ENCODE measurements at places on chromosomes 3 and 15.

- DNase-seq, result peak; percentile 2
Measured at GRCh38 chr3:101859882-101860448, 10.7 kb downstream of the NFKBIZ start.

DNA sequence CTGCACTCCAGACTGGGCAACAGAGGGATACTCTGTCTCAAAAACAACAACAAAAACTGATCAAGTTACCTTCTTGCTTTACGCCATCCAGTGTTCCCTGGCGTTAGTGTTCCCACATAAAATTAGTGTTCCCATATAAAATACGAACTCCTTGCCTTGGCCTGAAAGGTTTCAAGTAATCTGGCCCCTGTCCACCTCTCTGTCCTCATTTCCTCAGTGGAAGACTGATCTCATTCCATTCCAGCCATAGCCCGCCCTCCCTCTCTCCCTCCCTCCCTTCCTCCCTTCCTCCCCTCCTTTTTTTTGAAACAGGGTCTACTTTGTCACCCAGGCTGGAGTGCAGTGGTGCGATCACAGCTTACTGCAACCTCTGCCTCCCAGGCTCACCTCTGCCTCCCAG lies 2.8 kb upstream of the CAND2 start:
- no peak for DNase-seq

DNA sequence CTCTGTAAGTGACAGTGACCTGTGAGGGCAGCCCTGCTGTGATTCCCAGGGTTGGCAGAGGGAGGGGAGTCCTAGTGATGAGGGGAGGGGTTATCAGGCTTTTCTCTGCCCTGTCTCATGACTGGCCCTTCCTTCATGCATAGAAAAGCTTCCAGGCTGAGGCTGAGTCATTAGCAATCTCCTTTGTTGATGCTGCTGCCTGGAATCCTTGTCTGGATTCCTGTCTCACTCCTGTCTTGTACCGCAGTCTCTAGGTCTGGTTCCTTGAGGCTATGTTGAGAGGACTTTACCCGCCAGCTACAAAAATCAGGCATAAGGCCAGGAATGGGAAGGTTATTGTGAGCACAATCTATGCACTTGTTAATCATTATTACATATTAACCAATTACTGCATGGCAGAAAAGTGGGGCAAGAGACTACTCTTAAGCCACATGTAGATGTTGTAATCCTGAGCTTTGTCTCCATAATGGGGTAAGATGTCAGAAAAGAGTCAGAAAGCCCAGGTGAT lies 7.2 kb downstream of the KLHL6 start:
- peak; percentile 64 for DNase-seq

GRCh38 chr3:67976663-67977062 lies 322.3 kb upstream of the SUCLG2 start:
- DNase-seq, result no peak

- no peak for DNase-seq
Measured at GRCh38 chr3:141129049-141129448, 77.9 kb downstream of the SPSB4 start.

DNA sequence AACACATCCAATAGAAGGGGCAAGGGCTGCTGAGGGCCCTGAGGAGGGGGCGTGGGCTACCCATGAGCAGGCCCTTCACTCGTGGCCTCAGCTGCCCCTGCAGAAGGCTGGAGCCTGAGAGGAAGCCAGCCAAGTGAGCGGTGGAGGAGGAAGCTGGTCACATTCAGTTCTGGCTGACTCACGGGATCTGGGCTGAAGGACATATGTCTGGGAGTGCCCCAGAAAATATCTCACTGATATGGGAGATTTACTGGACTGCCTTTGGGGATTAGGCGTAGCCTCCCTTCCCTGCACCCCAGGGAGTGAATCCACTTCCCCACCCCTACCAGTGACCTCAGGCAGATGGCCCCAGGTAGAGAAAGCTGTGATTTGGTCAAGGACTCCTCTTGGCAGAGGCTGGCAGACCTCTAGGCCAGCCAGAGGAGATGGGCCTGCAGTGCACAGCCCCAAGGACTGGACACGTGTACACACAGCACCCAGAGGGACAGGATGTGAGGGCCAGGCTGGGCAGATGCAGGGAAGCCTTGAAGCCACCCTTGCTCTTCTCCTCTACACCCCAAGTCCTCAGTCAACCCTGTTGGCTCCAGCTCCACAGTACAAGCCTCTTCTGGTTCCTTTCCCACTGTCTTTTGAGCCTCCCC lies 14.2 kb upstream of the ANKDD1A start:
- peak; percentile 58 for DNase-seq

DNA sequence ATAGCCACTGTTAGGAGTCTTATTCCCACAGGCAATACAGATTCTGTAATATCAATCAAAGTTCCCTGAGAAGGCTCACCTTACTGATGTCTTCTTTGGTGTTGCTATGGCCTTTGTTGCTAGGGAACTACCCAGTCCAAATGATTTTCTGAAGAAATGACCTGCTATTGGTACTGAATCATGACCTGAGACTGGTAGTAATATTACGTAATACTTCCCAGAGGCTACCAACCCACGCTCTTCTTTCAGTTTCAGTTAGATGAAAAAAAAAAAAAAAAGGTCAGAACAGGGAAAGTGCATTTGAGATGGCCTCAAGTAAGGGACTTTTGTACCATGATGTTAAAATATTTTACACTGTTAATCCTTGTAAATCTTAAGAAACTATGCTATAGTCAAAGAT lies 1092.5 kb upstream of the EPHA6 start:
- DNase-seq, result peak; percentile 18

GRCh38 chr15:84836844-84837243 lies 19.7 kb downstream of the ALPK3 start:
- no peak for DNase-seq

DNA sequence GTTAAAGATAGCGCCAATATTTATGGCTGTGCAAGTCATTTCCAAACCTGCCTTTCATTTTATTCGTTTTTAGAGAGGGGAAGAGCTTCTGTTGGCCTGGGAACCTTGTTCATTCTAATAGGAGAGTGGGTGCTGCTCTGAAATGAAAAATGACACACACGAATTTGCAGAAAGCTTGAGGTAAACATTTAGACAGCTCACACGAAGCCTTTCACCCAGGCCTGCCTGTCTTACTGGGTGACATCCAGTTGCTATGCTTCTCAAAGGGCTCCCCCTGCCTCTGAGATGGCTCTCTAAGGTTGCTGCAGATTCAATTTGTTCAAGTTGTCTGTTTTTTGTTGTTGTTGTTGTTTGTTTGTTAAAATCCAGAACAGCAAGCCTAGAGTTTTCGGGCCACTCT lies 18.2 kb downstream of the PEX5L start:
- DNase-seq, result no peak

- DNase-seq, result peak; percentile 13
Measured at GRCh38 chr3:153210660-153211059, 48.6 kb downstream of the RAP2B start.

GRCh38 chr3:123421353-123422174 lies 27.3 kb downstream of the ADCY5 start:
- DNase-seq, result no peak

DNA sequence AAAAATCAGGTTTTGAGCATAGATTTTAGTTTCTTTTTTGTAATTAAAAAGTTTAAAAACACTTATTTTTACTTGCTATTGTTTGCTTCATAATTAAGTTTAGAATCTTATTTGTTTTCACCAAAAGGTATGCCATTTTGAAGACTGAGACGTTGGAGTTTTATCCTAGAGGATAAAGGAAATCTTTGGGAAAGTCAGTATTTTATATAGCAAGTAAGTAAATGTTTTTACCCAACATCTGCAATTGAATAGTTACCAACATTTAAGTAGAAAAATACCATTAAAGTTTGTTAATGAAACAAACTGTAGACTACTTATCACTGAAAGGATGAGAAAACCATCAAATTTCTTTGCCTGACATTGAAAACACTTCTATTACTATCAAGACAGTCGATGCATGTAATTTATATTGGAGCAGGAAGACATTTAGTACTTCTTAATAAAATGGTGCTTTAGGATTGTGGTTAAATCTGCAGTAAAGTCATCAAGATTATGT lies 14.0 kb upstream of the CHD2 start:
- DNase-seq, result peak; percentile 29

GRCh38 chr3:18189282-18190050 lies 235.7 kb downstream of the SATB1 start:
- DNase-seq, result peak; percentile 40

All from fibroblast of the aortic adventitia (primary cell).